Right ventricle myocardium superior (tissue), 1 donor: ENCODE measurements at places on chromosomes 12 and 14.

DNA sequence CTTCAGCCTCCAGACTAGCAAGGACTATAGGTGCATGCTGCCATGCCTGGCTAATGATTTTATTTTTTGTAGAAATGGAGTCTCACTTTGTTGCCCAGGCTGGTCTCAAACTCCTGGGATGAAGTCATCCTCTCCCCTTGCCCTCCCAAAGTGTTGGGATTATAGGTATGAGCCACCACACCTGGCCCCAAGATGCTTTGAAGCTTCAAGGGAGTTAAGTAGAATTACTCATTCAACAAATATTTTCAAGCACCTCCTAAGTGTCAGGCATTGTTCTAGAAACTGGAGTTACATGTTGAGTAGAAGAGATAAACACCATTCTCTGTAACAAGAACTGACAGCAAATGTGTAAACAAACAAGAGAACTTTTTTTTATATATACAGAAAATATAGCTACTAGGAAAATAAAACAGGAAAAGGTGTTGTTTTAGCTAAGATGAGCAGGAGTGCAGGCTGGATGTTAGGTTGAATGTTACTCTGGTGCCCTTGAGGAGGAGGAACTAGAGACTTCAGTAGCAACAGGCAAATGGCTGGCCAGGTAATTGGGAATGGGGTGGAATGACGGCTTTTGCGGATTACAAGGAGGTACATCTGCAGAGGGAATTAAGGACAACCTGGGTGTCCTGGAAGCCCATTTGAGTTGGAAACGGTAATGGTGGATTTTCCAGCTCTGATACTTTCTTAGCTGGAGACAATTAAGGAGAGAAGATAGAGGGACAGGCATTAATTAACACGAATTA is 32.0 kb upstream of the CFAP54 start:
- no peak for DNase-seq

DNA sequence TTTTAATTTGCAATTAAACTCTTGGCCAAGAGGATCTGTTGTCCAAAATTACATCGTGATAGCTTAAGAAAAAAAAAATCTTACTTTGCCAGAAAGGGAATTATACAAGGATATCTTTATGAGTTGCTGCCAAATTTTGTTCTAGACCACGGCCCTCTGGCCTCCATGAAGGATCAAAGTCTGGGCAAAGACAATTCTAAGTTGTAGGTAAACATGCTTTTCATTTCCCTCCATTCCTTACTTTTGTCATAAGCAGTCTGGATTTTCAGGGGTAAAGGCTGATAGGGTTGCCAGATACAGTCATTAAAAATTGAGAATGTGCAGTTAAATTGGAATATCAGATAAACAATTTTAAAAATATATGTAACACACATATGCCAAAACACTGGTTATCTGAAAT is 135.1 kb downstream of the MON2 start:
- no peak for DNase-seq

DNA sequence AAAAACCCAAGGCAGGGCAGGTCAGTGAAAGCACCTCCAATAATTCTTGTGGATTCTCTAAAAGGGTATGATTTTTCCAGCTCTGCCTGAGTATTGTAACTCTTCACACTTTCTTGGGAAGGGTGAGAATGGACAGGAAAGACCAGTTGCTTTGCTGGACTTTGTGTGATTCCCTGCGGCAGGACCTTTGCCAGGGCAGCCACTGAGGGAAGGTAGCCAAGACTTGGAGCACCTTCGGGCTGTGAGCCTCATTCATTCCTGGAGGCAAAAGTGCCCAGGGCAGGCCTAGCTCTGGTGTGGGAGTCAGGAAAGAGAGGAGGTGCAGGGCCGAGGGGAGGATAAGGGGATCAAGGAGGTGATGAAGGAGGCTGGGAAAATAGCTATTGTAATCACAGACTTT is 80.2 kb downstream of the VCPKMT start:
- no peak for DNase-seq

GRCh38 chr14:67918838-67919237 is 99.3 kb downstream of the RAD51B start:
- DNase-seq, result no peak

- peak; percentile 73 for DNase-seq
These were observed 75.2 kb downstream of the PLEKHG3 start for GRCh38 chr14:64779472-64779871.

- DNase-seq, result no peak
These were observed 140.1 kb downstream of the NRXN3 start for GRCh38 chr14:78310272-78310671.
